SHP77 (cell line): ENCODE measurements at places on chromosomes 5 and 9.

- DNase-seq = no peak
Measured at GRCh38 chr9:76732341-76732958, 31.8 kb upstream of the PCA3 start.

DNA sequence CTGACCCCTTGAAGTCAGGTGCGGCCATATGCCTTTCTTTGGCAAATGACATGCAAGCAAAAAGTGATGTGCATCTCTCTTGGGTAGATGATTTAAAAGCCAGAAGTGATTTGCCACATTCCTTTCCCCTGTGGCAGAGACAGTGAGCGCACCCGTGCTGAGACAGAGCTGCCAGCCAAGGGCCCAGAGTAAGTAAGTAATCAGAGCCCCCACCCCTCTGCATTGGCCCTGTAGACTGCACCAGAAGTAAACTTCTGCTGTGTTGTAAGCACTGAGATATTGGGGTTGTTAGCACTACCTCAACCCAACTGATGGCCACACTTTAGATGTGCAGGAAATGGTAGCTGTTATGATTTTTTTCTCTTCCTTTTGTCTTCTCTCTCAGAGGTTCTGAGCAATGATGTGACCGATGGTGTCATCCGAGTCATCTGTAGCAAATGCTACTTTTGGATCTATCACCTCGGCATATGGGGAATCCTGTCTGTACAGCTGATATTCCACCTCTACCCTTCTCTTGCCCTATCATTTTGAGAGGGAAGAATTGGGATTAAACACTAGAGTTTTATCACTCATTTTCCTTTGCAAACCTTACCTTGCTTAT is 58.0 kb downstream of the DOCK2 start:
- no peak for DNase-seq

DNA sequence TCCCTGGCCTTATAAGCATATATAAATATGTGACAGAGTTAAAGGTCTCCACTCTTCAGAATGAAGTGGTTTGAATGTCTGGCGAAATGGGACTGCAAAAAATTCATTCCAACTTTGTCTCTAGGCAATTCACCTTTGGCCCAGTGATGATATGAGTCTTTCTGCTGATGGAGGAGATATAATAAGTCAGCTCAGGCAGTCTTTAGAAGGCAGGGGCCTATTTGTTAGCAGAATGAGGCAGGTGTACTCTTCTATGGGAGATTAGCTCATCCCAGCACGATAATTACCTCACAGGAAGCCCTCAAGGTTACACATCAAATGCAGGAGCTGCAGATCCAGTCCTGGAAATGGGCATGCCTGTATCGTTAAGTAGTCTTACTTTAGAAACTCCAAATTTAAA is 300.5 kb downstream of the NR2F1-AS1 start:
- peak; percentile 71 for DNase-seq

DNA sequence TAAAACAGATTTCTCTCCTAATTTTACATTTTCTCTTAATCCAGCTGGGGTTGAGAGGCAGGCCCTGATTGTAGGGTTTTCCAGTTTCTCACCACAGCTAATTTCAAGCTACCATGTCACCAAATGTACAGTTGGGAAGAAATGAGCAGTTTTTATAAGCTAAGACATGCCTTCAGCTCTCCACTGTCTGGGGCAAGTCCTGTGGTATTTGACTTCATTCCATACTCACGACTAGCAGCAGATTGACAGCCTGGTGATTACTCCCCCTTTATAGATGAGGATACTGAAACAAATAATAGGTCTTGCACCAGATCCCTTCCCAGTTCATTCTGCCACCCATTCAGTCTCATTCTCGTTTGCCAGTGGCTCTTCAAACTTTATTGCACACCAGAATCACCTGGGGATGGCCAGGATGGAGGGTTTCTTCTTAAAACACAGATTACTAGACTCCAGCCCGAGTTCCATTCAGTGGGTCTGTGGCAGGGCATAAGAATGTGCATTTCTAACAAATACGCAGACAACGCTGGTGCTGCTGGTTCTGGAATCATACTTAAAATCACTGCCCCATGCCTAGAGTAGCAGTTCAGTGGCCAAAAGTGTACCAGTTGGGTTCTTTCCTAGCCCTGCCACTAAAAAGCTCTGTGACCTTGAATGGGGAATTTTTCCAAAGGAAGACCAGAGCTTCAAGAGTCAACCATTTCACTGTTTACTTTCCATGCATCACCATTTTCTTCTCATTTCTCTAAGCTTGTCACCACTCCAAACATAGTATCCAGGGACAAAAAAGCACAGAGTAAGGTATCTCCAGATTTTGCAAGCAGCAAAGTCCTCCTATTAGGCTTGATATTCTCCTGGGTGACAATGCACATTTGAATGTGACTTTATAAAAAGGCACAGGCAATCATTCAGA is 64.3 kb downstream of the CSNK1A1 start:
- DNase-seq = no peak

DNA sequence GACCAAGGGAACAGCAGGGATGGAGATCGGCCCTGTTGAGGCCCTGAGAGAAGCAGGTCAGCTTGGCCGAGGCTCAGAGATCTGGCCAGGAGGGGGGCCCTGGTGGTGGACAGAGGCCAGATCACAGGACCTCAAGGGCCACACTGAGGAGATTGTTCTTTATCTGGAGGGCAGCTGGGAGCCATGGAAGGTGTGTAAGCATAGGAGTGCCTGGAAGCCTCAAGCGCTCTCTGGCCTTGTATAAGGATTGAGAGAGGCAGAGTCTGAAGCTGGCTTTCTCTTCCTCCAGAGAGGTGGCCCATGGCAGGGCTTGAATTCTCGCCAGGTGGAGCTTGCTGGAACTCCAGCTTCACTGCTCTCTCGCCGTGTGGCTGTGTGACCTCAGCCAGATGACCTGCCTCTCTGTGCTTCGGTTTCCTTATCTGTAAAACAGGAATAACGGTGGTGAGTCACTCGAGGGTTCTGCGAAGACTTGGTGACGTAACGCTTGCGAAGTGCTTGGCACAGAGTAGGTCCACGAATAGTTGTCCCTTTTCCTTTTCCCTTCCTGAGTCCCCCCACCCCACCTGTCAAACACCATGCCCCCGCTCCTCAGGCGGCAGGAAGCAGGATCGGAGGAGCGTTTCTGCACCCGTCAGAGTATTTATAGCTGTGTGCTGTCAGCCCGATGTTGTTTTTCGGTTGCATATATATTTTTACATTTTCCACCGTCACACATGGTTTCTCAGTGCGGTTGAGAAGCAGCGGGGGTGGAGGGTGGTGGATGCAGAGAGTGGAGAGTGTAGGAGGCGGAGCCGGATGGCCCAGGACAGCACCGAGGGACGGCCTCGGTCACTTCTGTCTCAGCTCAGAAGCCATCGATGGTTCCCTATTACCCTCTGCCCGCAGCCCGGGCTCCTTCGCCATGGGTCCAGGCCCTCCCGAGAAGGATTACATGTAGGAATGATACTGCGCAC is 17.0 kb upstream of the CRB2 start:
- no peak for DNase-seq

- peak; percentile 17 for DNase-seq
Measured at GRCh38 chr9:113349445-113350094, at the start of gene BSPRY. TSS of gene BSPRY (plus strand) at chr9:113349541. CDS start at chr9:113349580, 39 bp downstream.

- no peak for DNase-seq
Measured at GRCh38 chr9:130010151-130010988, 32.6 kb downstream of the FNBP1 start.

DNA sequence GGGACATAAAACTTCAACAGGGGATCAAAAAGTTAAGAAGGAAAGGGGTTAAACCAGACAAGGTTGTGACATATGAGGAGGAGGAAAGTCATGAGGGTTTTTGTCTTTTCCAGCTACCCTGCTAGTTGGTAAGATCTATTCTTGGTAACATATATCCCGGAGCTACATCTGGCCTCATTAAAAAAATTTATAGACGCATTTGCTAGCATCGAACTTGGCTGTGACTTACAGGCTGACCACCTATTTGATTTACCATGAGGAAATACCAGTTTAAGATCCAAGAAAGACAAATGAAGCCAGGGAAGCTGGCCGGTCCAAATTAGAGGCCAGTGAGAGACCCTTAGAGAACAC is 87.6 kb upstream of the NIPAL4 start:
- DNase-seq = no peak

DNA sequence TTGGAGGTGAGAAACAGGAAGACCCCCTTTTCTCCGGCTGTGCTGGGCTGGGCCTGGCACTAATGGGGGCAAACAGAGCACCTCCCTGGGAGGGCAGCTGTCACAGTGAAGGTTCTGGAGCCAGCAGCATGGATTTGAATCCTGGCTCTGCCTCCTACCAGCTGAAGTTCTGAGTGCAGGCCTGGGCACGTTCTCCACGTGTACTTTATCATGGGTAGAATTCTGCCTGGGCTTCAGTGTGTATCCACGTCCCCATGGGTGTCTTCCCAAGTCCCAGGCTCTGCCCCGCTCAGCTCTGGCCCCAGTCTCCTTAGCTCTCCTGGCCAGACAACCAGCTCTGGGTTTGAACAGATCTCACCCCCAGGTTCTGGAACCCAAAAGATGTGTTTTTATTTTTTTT is 223.2 kb downstream of the PBX3 start:
- no peak for DNase-seq

DNA sequence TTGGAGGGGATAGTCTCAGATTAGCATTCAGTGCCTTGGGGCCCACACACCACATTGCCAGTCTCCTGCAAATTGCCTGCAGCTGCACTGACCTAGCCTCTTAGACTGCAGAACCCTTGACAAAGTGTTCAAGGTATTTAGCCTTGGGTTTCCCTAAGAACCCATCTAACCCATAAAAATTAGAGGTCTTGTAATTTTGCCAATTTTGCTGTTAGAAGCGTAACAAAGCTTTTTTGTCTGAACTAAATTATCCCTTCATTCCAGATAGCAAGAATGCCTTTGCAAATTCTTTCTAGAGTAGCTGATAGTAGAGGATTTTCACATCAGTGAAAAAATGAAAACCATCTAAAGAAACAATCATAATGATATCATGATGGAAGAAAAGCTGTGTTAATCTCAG is 74.0 kb upstream of the CCNG1 start:
- DNase-seq = no peak

- DNase-seq = no peak
Measured at GRCh38 chr9:78863531-78863930, 566.6 kb downstream of the PSAT1 start.

- DNase-seq = no peak
Measured at GRCh38 chr5:56012281-56012963, 17.7 kb upstream of the IL6ST start.

- no peak for DNase-seq
Measured at GRCh38 chr9:16964228-16964627, 93.8 kb upstream of the BNC2 start.

DNA sequence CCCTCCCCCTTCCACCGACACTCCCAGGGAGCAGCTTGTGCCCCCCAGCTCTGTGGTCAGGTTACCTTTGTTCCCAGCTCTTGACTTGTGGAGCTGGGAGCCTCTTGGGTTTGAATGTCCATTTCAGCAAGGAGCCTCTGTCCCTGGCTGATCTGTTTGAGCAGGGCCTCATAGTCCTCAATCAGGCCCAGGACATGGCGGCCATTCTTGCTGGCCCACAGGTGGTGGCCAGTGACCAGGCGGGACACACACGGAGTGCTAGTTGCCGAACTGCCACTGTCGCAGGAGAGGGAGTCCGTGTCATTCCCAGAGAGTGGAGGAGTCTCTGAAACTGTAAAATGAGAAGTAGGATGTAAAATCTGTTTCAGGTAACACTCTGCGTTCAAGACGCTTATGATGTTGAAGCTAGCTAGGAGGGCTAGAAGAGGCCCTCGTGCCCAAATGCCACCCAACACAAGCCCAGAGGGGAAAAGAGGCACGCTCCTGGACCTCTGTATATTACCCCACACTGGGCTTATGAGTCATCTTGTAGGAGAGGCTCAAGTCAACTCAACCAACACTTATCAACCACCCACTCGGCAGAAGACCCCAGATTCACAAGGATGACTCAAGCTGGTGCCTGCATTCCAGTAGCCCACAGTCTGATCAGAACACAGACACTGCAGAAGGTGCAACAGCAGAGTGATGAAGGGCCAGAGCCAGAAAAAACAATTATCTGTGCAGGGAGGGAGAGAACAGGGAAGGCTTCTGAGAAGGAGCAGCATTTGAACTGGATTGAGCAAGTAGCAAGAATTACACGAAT is 177.0 kb downstream of the CDK5RAP2 start:
- no peak for DNase-seq

- DNase-seq = no peak
Measured at GRCh38 chr9:78383130-78383529, 86.2 kb downstream of the PSAT1 start.

DNA sequence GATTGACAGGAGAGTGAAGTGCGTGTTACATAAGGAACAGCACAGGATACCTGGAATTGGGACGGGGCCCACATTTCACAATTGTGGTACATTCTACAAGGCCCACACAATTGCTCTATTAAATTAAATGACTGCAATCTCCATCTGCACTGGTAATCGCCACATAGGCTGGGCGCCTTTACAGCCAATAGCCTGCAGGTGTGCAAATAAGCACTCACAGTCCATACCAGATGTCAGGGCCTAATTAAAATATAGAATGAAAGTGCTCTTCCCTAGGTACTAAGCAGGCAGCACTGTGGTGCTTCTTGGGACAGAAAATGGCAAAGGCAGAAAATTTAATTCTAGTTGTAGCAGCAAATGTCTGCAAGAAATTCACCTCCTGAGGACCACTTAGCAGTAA is 82.7 kb downstream of the ATP10B start:
- peak; percentile 75 for DNase-seq

DNA sequence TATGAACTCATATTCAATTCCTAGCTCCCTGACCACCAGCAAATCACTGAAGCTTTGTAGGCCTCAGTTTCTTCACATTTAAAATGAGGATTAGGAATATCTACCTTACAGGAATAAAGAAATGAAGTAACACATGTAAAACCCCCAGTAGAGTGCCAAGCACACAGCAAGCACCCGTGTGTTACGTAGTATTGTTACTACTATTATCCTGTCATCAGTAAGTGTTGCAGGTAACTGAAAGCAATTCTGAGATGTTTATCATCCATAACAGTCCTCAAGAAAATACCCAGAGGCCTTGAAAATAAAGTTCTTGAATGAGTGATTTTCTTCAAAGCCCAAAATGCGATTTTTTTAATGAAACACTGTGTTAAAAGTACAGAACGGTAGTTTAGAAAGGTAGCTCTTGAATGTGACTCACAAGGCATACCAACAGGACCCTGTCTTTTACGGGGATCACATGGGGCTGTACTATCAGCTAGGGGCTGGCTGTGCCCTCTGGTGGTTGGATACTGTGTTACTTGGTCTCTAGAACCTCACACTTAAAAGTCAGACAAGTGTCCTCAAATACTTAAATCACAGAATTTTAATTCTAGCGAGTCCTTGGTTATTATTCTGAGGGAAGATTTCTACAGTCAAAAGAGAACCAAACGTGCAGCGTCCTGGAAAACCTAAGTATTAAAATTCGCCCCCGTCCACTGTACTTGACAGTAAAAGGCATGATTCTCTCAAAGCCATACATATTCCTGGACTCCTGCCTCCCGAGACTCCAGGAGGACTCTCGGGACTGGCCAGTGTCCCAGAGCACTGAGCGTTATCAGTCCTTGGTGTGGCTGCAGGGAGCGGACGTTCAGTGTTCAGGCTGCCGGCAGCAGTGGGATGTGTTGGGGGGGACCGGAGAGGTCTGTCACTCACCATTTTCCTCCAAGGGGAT is 725 bp downstream of the NDUFB6 start:
- peak; percentile 12 for DNase-seq
